ENCODE measurements at places on chromosomes 3 and 15.

DNA sequence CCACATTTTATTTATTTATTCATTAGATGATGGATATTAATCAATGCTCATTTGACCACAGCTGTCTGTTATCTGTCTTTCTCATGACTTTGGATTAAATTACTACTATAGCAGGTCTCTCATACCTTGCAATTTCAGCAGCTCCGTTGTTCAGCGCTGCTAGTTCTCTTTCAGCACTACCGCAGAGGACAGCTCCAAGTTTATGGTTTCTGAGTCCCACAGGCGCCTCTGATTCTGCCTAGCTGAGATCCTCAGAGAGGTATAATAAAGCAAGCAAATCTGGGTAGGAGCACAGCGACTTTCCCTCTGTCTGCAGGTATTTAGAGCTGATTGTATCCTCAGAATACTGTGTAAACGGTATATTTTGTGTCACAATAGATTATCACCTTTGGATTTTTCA is 204.9 kb downstream of the CNTN4 start:
- DNase-seq = no peak

DNA sequence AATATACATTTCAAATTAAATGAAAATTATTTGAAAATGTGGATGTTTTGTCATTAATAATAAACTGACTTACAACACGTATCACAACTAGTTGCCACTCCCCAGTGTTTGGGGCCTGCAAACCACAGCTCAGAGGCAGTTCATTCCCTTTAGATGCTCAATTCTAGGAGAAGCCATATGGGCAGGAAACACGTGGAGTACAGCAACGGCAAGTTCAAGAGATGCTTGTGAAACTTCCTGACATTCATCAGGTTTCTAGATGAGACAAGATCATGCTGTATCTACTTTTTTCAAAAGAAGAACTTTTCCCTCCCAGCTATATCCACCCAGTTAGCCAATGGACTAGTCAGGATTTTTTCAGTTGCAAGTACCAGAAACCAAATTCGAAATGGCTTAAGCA is 17.6 kb upstream of the PLA2G4D start:
- no peak for DNase-seq

DNA sequence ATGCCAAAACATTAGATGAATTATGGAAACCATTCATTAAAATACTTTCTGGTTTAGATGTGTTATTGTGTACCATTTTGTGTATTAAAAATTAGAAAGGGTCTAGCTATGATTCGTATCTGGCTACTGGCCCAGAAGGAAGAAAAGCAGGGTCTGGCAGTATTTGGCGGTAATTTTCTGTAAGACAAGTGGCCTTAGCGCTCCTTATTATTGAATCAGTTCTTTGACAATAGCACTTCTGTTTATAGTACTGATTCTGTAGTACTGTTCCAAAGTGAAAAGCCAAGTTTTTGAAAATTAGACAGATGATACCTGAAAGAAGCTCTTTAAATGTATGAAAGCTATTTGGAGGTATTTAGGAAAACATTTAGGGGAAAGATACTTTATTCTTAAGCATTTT is 10.2 kb downstream of the GLCE start:
- no peak for DNase-seq

DNA sequence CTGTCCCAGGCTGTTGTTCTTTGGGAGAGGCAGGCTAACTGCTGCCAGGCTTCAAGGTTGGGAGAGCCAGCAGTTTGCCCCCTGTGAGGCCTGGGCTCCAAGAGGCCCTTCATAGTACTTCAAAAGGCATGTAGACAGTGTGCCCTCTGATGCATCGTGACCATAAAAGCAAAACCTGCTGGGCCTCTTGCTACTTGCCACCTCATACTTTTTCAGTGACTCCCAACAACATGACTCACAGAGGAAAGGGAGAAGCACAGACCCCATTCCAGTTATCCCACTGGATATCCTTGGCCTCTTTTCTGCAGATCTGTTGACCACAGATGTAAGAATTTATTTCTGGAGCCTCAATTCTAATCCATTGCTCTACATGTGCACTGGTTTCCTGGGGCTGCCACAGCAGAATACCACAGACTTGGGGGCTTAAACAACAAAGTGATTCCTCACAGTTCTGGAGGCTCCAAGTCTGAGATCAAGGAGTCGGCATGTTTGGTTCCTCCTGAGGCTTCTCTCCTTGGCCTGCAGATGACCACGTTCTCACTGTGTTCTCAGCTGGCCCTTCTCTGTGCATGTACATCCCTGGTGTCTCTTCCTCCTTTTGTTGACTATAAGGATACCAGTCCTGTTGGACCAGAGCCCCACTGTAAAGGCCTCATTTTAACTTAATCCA is 8.9 kb upstream of the NSMCE3 start:
- DNase-seq = no peak

GRCh38 chr3:117104792-117105191 is 395.2 kb downstream of the TUSC7 start:
- no peak for DNase-seq

GRCh38 chr3:24480497-24480896 is 14.2 kb downstream of the THRB start:
- DNase-seq = no peak

DNA sequence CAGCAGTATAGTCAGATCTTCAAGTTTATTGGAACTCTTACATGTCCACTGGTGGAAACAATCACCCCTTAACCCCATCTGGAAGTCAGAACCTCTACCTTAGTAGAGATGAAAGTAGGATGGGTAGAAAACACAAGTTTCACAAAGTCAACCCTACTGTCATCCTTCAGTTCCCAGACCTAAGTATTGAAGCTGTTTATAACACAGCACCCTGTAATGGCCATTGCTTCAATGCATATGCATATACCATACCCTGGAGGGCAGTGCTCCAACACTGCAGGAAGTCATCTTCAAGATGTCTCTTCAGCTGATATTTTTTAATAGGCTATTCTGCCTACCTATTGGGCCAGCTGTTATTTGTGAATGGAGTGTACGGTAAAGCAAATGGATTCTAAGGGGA is 241.3 kb downstream of the UBE2E2 start:
- no peak for DNase-seq

GRCh38 chr3:17009826-17010225 is 125.1 kb downstream of the PLCL2 start:
- DNase-seq = no peak

- no peak for DNase-seq
Measured at GRCh38 chr15:44727485-44728231, 8.7 kb upstream of the TRIM69 start.

- no peak for DNase-seq
Measured at GRCh38 chr15:33768670-33769190, 199.6 kb upstream of the CHRM5 start.

GRCh38 chr3:29531644-29532043 is 250.8 kb downstream of the RBMS3 start:
- no peak for DNase-seq

GRCh38 chr15:67744331-67745072 is 80.8 kb upstream of the SKOR1 start:
- no peak for DNase-seq

- no peak for DNase-seq
Measured at GRCh38 chr3:17298038-17298437, 413.3 kb downstream of the PLCL2 start.

DNA sequence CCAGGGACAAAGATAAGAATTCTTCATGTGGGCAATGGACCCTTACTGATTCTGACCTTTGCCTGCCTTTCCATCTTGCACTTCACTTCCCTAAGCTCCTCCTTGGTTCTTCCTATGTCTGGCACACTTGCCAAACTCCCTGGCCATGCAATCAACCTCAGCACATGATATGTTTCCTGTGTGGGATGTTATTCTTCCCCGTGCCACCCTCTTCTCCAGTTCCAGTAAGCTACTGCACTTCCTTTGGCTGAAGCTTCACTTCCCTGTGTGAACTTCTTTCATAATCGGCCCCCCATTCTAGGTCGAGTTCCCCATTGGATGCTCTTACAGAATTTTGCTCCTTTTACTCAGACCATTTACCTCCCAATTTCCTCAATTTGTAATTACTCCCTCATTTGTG is 10.7 kb upstream of the TASOR start:
- no peak for DNase-seq

GRCh38 chr3:8343058-8343457 is 158.6 kb upstream of the LMCD1 start:
- no peak for DNase-seq

GRCh38 chr15:54843006-54843405 is 353.7 kb downstream of the RSL24D1 start:
- DNase-seq = no peak

DNA sequence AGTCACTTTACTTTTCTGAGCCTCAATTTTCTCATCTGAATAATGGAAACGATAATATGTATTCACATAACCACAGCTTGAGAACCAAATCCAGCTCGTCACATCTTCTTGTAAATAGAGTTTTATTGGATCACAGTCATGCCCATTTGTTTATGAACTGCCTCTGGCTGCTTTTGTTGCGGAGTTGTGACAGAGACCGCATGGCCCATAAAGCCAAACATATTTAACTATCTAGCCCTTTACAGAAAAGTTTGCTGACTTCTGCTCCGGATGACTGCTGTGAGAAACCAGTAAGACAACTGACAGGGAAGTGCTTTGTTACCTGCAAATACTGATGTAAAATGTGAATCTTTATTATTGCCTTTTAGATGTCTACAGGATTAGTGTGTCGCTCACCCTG is 216.0 kb downstream of the RORA start:
- no peak for DNase-seq

DNA sequence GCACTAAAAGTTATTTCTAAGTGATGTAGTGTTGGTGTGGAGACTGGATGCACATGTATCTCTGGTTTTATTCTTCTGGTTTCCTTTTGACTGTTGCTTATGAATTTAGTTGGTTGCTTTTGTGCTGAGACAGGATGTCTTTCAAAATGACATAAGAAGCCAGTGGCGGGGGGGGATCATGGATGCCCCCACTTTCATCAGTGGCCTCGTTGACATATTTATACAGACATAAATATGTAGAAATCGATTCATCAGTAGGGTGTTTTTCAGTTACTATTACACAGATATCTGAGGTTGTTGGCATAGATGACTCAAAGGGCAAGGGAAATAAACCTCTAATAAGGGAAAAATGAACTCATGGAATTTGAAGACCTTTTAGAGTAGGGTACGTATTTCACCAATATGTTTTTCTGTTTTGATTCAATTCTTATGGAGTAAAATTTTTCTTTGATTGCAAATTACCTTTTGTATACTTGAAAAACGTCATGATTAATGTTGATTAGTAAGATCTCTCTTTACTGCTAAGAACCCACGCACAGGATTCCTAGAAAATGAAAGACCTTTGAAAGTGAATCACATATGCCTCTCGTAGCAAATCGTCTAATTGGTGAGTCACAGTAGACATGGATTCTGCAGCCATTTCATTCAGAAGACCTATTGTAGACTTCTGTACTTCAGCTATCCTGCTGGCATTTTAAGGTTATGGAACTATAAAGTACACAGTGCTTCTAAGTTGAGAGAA is 97.4 kb upstream of the RBMS3 start:
- peak; percentile 17 for DNase-seq

Measured in activated naive CD4-positive, alpha-beta T cell treated with anti-CD3 and anti-CD28 coated beads, Interleukin-2, amount 50 U/mL, for 16 hours (primary cell).